Activated CD4-positive, alpha-beta T cell treated with anti-CD3 and anti-CD28 coated beads for 4 hours (primary cell): ENCODE measurements at places on chromosomes 4 and X.

GRCh38 chrX:103399744-103400143 lies 23.4 kb downstream of the BEX3 start:
- no peak for DNase-seq

- DNase-seq: no peak
These were observed 99.3 kb upstream of the PRKG2 start for GRCh38 chr4:81314196-81314896.

- no peak for DNase-seq
These were observed 29.5 kb upstream of the XIAP start for GRCh38 chrX:123830309-123830708.

DNA sequence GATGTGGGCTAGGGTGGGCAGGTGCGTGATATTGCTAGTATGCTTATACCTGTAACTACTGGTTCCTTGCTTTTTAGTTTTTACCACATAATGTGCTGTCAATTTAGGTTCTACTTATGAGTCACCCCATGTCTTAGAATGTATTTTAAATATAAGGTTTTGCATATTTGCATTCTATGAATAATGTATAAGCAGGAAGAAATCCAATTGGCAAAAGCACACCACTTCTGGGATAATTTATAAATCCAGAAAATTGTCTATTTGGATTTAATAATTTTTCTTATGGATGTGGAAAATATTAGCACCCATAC lies 421.6 kb downstream of the PCDH7 start:
- no peak for DNase-seq

- no peak for DNase-seq
These were observed 40.6 kb downstream of the DOCK11 start for GRCh38 chrX:118536204-118536603.

DNA sequence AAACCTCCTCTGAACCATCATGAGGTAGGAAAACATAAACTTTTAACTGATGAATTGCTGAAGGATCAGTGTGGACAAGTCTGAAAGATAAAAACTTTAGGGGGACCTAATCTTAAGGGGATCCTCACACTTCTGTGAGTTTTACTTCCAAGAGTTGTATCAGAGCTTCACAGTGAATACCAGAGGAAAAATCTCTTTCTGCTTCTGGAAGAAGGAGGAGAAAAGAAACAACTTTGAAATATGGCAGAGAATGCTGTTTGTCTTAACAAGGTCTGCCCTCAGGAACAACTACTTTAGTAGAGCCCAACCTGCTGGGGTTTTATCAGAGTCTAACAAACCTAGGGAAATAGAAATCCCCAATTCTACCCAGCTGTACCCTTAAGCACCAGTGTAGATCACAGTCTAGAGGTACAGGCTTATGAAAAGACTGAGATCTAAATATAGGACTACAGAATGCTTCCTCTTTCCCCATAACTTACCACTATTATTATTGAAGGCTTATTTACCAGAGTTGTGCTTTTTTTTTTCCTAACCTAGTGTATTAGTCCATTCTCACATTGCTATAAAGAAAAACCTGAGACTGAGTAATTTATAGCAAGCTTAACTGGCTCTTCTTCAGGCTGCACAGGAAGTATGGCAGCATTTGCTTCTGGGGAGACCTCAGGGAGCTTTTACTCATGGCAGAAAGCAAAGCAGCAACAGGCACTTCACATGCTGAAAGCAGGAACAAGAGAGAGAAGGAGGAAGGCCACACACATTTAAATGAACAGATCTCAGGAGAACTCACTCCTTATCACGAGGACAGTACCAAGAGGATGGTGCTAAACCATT lies 167.9 kb downstream of the CAMK2D start:
- no peak for DNase-seq
